HFFc6 (cell line): ENCODE measurements at places on chromosomes 11 and 22. TPM values are rescaled to one million over a fixed set of nuclear protein-coding genes. Genes with fewer than 3 reads are reported as not detected.

DNA sequence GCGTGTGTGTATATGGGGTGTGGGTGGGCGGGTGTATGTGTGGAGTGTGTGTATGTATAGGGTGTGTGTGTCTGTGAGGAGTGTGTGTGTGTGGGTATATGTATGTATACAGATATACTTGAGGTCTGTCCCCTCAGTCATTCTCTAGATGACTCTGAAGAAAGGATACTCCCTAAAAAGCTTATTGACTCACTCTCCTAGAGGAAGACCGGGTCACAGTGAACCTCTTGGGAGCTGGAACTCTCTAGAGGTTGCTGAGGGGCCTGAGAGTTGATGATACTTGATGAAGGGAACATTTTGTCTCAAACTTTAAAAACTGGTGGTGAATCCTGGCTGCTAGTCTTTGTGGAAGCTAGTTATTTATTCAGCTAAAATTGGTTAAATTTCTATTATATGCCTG, 15.1 kb downstream of the STX3 start:
- no peak overlapping the region for H3K4me3 ChIP-seq
- no peaks in the 10 kb centered on the region for H3K36me3 ChIP-seq
- no peak for DNase-seq
- H3K4me1 ChIP-seq, result peaks cover 16% of the 10 kb centered on the region
- no peak overlapping the region; the same call in 1 of the 2 replicates for H3K27ac ChIP-seq
- H3K27me3 ChIP-seq, result no peaks in the 10 kb centered on the region

DNA sequence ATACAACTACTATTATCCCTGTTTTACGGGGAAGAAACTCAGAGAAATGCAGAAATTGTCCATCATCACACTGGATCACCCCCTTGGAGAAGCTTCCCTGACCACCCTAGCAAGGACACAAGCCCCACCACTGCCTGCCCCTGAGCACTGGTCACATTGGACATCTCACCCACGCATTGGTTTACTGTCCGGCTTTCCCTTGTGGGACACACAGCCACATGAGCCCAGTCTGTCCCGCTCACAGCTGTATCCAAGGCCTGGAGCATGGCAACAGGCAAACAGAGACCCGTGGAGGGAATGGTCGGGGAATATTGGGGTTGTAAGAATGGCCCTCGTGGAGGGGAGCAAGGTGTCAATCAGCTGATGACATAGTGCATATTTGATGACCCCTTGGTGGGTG, 42.7 kb upstream of the FGF3 start:
- no peak overlapping the region for H3K27ac ChIP-seq
- peaks cover 47% of the 10 kb centered on the region for H3K27me3 ChIP-seq
- no peaks in the 10 kb centered on the region; the same call in 1 of the 2 replicates for H3K36me3 ChIP-seq
- no peak overlapping the region for H3K4me3 ChIP-seq

DNA sequence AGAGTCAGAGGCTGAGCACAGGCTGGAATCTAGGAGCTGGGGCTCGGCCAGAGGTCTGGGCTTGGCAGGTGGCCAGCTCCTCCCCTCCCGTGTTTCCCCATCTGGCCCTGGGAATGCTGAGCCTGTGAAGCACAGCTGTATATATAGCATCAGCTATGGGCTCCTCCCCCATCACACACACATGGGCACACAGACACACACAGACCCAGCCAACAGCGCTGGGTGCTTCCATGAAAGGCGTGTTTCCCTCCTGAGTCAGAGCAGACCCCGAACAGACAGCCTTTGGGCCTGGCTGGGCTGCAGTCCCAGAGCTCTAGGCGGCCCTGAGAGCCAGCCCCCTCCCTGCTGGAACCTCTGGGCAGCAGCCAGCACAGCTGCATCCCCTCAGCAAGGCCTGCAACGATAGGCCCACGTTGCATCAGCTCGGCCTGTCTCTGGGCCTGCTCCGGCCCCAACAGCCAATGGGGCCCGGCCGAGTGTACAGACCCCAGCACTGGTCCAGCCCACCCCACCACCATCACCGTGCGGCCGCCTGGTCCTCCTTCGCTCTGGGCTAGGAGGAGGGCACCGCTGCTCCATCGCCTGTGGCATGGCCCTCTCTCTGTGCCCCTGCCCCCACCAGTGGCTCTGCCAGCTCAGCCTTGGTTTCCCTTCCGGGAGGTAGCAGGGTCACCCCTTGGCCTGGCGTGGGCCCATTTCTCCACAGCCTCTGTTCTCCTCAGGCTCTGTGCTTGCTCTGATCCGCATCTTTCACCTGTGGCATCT, 7.6 kb upstream of the SERPINH1 start:
- H3K4me3 ChIP-seq, result peak overlapping the region; percentile 66
- peaks cover 54% of the 10 kb centered on the region for H3K4me1 ChIP-seq
- no peaks in the 10 kb centered on the region for H3K36me3 ChIP-seq
- peak; percentile 95 for DNase-seq
- H3K27me3 ChIP-seq, result no peaks in the 10 kb centered on the region; the same call in 1 of the 2 replicates

DNA sequence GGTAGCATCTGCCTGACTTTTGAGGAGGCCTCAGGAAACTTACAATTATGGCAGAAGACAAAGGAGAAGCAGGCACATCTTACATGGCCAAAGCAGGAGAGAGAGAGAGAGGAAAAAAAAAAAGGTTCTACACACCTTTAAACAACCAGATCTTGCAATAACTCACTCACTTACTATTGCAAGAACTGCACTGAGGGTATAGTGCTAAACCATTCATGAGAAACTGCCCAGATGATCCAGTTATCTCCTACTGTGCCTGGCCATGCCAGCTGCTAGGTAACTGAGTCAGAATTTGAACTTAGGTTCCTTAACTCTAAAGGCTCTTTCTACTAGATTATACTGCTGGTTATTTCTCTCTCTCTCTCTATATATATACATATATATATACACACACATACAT, 7.3 kb downstream of the HORMAD2 start:
- no peak overlapping the region for H3K27ac ChIP-seq
- no peak overlapping the region for H3K4me3 ChIP-seq
- no peak for DNase-seq
- peaks cover 19% of the 10 kb centered on the region for H3K4me1 ChIP-seq

Gene OR2AG2
- total RNA-seq, result 0.14 TPM in 1 of 2 replicates, not detected in the other

GRCh38 chr11:103544874-103545273, 435.6 kb downstream of the DYNC2H1 start:
- no peaks in the 10 kb centered on the region for H3K36me3 ChIP-seq
- no peaks in the 10 kb centered on the region; the same call in 1 of the 2 replicates for H3K27me3 ChIP-seq
- no peak for DNase-seq
- H3K27ac ChIP-seq, result no peak overlapping the region; the same call in 1 of the 2 replicates
- H3K4me3 ChIP-seq, result no peak overlapping the region

DNA sequence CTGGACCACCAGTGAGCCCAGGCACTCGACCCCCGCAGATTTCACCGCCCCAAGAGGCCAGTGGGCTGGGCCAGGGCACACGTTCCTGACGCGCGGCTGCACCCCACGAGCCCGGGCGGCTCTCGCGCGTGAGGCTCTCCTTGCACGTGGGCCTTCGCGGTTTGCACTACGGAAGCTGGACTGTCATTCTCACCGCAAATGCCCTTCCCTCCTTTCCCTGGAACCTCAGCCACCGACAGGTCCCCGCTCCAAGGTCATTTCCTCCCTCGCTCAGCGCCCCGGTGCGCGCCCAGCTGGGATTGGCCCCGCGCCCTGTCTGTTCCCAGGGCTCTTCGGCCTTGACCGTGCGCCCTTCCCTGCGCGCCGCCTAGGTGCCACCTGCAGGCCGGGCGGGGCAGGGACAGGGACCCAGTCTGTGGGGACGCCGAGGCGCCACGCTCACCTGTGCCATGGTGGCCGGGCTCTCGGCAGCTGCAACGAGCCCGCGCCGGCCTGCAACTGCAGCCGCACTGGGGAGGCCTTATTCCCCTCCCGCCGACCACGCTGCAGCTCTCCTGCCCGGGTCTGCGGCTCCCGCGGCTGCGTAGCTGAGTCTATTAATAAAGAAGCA, 2.1 kb upstream of the CPT1A start:
- H3K27me3 ChIP-seq, result peaks cover 18% of the 10 kb centered on the region
- peaks cover 19% of the 10 kb centered on the region for H3K4me1 ChIP-seq
- no peak overlapping the region for H3K4me3 ChIP-seq
- DNase-seq, result no peak

GRCh38 chr11:86676533-86677154, 4.2 kb upstream of the ME3 start:
- H3K4me3 ChIP-seq, result no peak overlapping the region
- no peak overlapping the region for H3K27ac ChIP-seq
- H3K36me3 ChIP-seq, result no peaks in the 10 kb centered on the region
- H3K27me3 ChIP-seq, result no peaks in the 10 kb centered on the region; the same call in 1 of the 2 replicates
